Germinal center (tissue), 1 donor: ENCODE measurements at places on chromosomes 3 and 15.

DNA sequence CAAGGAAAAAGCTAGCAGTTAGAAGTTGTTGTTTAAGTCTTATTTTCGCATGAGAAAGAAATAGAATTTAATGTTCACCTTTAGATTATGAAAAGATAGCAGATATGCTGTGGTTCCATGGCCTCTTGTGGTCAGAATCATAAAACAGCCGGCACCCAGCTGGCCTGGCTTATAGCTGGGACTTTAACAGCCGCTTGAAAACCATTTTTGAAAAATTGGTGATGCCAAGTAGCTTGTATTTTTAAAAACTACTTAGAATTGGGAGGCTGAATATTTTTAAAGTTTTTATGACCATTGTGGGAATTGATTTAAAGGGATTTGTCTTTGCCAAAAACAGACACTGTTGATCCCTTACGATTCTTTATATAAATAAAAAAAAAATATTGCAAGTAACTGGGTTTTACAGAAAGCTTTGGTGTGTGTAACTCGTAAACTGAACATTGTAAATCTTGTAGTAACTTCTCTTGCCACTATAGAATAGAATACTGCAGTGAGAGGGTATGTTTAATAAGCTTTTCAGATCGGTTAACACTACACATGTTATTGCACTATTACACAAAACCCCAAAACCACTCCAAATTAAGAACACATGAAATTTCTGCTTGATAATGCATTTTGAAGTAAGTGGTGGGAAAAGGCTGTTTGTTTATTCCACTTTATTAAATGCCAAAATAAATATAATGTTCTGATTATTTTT lies 6.6 kb downstream of the ARRDC4 start:
- DNase-seq: no peak

GRCh38 chr3:9068051-9068450 lies 104.8 kb upstream of the RAD18 start:
- DNase-seq: no peak

DNA sequence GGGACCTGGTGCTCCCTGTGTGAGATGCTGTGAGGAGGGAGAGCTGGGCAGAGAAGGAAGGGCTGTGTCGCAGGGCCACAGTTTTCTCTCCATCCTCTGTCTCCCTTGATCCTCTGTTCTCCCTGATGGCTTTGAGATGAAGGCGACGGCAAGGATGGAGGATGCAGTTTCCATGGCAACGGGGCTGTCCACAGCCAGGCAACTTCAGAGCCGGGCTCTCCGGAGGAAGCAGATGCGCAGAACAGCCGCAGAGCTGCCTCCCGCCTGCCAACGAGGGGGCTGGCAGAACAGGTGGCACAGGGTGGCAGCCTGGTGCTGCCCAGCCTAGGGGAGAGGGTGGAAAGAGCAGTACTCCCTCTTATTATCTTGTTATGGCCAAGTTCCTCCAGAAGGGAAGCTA lies 9.9 kb upstream of the GRM2 start:
- DNase-seq: no peak

GRCh38 chr15:85782064-85782463 lies 12.7 kb downstream of the KLHL25 start:
- DNase-seq: no peak

- no peak for DNase-seq
These were observed 11.5 kb downstream of the KBTBD13 start for GRCh38 chr15:65087873-65088642.

DNA sequence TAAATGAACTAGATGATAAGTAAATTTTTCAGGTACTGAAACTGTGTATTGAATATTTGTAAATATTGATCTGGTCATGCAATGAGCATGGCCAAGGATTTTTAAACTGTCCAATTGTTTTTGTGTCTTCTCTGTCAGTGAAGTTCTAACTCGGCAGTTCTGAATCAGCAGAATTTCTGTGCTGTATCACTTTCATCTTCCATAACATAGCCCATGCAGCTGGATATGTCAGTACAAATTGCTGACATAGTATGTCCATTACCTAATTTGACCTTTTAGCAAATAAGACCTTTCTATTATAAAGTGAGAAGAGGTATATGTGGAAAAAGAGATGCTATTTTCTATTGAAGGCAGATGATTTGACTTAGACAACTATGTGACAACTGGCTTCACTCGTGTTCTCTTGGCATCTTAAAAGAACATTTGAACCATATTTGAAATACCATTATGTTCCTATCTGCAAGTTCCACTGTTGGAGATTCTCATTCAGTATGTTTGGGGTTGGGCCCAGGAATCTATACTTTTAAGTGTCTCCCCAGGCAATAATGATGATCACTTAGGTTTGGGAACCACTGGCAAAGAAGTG lies 90.4 kb downstream of the CMSS1 start:
- DNase-seq: no peak

DNA sequence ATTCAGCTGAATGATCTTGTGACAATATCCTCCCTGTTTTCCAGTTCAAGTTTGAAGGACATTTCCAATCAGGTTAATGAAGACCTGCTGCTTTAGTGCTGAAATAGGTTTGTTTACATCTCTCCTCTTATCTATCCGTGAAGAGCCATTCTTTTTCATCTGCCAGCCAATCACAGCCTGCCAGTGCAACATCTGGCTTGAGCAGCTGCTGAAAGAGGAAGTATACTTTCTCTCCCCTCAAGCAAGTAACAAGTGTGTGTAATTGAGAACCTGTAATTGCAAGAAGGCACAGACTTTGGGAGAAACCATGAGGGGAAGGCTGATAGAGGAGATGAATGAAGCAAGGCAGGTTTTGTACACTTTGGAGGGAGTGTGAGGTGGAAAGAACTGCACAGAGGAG lies 404.3 kb downstream of the AGBL1 start:
- no peak for DNase-seq

DNA sequence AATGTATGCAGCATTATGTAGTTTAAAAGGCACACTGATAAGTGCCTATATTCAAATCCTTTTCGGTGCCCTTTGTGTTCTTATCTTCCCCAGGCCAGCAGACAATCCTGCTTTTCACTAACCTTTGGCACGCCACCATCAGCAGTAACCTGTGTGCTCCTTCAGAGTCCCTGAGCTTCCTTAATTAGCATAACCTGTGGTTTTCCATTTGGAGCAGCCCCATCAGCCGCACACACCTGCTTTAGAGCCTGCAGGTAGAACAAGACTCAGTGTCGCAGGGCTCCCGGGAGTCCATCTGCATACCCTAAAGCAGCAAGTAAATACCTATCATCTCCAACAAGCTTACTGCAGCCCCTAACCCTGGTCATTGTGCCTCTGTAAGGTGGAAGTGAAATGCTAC lies 755.1 kb downstream of the ROBO2 start:
- no peak for DNase-seq

GRCh38 chr3:131323792-131324191 lies 57.8 kb upstream of the NUDT16 start:
- DNase-seq: no peak

DNA sequence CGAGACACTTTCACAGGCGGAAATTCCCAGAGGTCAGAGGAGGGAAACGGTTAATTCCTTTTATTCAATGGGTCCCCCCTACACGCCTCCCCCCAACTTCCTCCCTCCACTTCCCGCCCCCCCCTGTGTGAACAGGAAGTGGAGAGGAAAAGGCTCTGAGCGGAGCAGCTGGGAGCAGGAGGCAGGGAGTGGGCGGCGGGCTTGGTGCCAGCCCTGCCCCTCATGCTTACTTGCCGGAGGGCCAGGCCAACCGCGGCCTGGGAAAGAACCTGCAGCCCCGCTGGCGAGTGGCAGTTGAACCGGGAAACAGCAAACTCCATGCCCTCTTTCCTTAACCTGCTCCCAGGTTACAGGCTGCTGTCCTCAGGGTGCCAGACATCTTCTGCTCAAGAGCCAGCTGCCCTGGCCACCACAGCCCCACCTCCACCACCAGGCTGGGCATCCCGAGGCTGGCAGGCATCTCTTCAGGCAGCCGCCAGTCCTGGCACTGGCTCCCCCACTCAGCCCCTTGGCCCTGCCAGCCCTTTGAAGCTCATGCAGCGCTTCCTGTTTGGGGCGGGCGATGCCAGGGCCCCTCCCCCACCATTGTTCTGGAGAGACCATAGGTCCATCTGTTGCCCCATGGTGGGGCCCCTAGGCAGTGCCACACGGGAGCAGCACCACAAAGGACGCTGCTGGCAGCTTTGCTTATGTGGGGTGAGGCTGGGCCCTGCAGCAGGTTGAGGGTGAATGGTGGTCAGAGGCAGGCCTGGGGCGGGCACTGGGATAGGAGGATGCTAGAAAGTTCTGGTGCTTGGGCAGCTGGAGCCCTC lies 12.9 kb downstream of the VPS18 start:
- peak; percentile 42 for DNase-seq

- DNase-seq: no peak
These were observed 87.8 kb downstream of the CEMIP start for GRCh38 chr15:80866936-80867335.

DNA sequence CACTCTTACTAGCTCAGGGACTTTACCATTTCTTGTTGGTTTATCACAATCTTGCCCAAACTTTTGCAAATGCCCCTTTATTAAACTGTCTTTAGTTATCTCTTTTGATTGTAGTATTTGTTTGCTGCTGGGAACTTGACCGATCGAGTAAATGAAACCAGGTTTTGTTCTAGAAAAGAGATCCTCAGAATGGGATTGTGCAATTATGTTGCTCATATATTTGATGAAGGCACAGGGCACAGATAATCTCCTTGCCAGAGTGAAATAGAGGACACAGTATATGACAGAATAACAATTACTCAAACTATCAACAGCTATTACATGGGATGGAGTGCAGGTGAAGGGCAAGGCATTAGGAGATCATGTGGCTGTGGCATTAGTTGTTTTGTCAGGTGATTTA lies 216.6 kb upstream of the RASGRP1 start:
- no peak for DNase-seq

DNA sequence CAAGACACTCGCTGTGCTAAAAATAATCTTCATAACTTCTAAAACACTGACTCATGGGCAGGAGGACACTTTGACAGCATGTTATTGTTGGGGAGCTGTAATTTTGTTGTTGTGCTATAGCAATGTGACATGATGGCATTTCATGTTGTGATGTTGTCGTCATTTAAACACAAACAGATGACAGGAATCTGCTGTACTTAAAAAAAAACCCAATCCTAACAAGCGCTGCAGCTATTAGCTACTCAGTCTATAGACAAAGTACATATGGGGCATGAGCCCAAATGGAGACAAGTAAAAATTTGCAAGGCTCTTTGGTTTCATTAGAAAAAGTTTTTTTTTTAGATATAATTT lies 828 bp upstream of the ATOSA start:
- DNase-seq: peak; percentile 16
